ENCODE measurements at places on chromosomes 5 and 9.

DNA sequence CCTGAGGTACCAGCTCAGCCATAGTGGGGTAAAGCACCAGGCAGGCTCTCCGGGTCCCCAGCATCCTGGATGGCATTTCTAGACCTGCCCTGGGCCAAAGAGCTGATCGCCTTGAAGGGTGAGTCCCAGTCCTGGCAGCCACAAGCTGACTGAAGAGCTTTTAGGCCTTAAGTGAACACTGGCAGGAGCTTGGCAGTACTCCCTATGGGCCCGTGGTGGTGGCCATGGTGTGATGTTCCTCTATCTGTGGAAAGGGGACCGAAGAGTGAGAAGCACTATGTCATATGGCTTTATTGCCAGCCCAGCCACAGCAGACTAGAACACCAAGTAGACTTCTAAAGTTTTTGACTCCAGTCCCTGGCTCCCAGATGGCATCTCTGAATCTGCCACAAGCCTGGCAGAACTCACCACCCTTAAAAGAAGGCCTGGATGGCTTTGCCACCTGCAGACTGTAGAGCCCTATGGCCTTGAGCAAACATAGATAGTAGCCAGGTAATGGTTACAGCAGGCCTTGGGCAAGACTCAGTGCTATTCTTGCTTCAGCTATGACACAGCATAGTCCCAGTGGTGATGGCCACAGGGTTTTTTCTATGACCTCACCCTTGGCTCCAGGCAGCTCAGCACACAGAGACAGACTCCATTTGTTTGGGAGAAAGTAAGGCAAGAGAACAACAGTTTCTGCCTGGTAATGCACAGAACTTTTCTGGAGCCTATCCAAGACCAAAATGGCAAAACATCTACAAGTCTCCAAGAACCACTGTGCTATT is 801.5 kb upstream of the DMAC1 start:
- no peak for DNase-seq

DNA sequence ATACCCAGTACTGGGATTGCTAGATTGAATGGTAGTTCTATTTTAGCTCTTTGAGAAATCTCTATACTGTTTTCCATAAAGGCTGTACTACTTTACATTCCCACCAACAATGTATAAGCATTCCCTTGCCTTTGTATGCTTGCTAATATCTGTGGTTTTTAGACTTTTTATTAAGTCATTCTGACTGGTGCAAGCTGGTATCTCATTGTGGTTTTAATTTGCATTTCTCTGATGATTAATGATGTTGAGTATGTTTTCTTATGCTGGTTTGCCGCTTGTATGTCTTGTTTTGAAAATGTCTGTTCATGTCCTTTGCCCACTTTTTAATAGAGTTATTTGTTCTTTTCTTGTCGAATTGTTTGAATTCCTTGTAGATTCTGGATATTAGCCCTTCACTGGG is 512.7 kb upstream of the PAPPA start:
- no peak for DNase-seq

DNA sequence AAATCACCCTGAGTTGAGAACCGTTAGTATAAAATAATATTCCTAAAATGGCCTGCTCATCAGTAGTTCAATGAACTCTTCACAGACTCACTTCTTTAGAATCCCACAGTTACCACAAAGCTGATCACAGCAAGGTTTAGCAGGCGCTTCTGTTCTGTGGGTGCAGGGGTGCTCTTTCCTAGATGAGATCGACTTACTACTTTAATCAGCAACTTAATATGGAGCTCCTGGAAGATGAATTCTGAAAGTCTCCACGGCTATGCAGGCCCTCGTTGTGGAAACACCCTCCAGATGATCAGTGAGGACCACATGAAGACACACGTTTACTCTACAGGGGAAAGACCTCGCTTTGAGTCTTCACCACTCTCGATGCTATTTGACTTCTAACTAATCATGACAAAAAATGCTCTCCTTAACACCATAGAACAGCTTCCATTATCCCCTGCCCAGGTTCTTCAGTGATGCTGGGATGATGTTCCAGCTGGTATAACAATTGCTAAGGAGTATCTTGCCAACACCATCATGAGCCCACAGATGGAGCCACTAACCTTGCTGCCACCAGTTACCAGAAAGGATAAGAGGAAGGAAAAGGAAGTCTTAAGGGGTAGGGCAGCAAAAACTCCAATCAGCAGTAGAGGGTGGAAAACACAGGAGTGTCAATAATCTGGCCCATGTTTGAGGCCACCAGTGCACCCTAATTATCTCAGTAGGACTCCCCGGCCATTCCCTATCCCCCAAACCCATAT is 17.9 kb upstream of the GPX8 start:
- no peak for DNase-seq

DNA sequence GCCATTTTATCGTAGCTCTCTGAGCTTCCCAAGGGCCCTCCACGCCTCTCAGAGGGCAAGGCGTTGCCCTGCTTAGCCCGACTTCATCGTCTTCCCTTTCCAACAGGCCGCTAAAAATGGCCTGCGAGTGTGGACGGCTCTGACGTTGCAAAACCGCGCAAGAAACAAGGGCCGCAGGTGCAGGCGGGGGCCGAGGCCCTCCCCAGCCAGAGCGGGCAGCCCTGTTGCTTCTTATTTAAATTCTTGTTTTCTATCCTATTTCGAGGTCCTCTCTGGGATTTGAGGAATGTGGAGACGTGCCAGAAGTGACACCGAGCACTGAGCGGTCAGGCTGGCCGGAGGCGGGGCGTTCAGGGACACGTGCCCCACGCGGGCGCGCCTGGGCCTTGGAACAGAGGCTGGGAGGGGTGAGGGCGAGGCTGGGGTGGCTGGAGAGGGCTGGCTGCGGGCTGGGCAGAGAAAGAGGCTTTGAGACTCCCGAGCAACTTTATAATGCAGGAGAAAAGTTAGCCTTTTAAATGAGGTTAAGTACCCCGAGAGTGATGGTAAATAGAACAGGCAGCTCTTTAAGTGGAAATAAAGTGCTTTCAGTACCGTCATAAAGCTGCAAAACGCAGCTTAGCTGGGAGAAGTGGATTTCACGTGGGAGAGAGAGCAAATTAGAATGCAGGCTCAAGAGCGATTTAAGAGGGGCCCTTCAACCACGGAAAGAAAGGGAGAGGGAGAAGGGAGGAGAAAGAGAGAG is 243.6 kb downstream of the AUH start:
- no peak for DNase-seq

DNA sequence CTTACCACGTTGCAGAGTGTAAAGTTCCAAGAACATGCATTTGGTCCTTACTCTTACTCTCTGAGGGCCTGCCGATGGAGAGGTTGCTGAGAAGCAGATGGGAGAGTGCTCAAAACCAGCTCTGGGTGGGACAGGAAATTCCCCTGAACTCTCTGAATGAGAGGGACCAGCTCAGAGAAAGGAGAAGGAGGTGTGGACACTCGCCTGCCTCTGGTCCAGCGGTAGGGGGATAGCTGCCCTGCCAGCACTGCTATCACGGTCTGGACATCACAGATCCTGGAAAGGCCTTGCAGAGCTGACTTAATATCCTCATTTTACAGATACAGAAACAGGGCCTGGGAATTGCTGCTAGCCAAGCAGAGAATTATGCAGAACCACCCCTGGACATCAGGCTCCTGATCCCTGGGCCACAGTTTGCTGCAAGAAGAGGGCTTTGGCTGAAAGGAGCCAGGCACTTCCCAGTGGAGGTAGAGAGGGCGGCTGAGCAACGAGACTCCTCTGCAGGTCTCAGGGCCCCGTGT is 4.9 kb downstream of the TRAF1 start:
- no peak for DNase-seq

- DNase-seq, result no peak
Observed at GRCh38 chr5:39218482-39219402, 621 bp downstream of the FYB1 start.

GRCh38 chr5:90488791-90489190 is 14.1 kb downstream of the POLR3G start:
- no peak for DNase-seq

GRCh38 chr9:87795178-87795577 is 69.3 kb downstream of the CTSL start:
- no peak for DNase-seq

DNA sequence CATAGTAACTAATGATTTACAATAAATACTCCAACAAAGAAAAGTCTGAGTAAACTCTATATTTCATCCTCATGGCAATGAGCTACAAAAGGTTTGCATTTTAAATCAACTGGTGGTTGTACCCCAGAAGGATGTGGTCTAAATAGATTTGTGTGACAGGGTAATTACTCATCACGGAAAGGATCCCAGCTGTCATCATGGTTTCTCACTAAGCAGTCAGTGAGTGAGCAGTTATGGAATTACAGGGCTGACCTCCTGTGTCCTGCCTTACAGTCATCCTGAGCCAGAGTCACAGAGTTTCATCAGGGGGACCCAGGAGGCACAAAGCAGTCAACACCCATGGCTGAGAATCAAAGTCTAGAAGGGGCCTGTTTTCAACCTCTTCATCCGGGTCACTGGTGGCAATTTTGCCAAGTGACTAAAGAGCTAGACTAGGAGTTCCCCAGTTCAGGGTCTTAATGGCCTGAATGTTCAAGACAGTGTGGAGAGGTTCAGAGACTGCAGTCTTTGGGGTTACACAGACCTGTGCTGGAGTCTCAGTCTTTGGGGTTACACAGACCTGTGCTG is 210.7 kb upstream of the SLC24A2 start:
- peak; percentile 7 for DNase-seq

GRCh38 chr5:1480217-1480616 is 35.0 kb upstream of the SLC6A3 start:
- no peak for DNase-seq

Measured in activated CD4-positive, CD25-positive, alpha-beta regulatory T cell treated with anti-CD3 and anti-CD28 coated beads, Interleukin-2, amount 50 U/mL, for 16 hours (primary cell).